ENCODE measurements at places on chromosomes 11 and 22. TPM values are rescaled to one million over a fixed set of nuclear protein-coding genes. Genes with fewer than 3 reads are reported as not detected.

DNA sequence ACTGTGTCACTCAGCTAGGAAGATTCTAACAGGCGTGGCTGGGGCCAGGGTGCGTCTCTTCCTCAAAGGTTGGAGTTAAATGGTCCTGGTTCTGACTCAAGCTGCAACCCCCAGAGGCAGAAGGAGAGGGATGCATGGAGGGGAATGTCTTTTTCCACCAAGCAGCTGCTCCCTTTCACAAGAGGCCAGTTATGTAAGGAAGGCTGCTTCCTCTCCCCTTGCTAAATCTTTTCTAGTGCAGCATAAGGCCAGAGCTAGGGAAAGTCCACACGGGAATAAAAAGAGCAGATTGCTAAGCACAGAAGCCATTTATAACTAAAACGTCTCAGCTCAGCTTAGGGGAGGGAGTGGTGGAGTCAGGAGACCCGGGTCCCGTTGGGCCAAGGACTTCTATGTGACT is 10.0 kb downstream of the PVALB start:
- no peaks in the 10 kb centered on the region for H3K36me3 ChIP-seq
- peak overlapping the region; percentile 80 for H3K27ac ChIP-seq
- H3K4me1 ChIP-seq, result peaks cover 21% of the 10 kb centered on the region
- DNase-seq, result no peak
- H3K4me3 ChIP-seq, result peak overlapping the region; percentile 32

CCDC82 gene
- total RNA-seq, result 56.3 TPM

DNA sequence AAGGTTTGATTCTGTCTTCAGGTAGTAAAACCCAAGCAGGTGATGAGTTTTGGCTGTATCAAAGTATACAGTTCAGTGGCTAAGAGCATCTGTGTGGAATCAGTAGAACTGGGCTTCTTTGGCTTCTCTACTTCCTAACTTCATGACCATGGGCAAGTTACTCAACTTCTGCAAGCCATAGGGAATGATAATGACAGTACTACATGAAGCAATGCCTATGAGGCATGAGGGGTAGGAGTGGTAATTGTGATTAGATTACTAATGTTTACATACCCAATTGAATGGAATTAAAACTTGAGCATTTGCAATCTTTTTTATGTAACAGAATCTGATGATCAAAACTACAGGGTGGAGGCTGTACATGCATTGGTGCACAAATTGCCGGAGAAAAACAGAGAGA is 164.3 kb downstream of the PGR start:
- H3K4me3 ChIP-seq, result no peak overlapping the region
- DNase-seq, result no peak
- H3K27ac ChIP-seq, result no peak overlapping the region
- no peaks in the 10 kb centered on the region for H3K4me1 ChIP-seq
- no peaks in the 10 kb centered on the region for H3K27me3 ChIP-seq

MPZL2 gene
- total RNA-seq, result not detected

DNA sequence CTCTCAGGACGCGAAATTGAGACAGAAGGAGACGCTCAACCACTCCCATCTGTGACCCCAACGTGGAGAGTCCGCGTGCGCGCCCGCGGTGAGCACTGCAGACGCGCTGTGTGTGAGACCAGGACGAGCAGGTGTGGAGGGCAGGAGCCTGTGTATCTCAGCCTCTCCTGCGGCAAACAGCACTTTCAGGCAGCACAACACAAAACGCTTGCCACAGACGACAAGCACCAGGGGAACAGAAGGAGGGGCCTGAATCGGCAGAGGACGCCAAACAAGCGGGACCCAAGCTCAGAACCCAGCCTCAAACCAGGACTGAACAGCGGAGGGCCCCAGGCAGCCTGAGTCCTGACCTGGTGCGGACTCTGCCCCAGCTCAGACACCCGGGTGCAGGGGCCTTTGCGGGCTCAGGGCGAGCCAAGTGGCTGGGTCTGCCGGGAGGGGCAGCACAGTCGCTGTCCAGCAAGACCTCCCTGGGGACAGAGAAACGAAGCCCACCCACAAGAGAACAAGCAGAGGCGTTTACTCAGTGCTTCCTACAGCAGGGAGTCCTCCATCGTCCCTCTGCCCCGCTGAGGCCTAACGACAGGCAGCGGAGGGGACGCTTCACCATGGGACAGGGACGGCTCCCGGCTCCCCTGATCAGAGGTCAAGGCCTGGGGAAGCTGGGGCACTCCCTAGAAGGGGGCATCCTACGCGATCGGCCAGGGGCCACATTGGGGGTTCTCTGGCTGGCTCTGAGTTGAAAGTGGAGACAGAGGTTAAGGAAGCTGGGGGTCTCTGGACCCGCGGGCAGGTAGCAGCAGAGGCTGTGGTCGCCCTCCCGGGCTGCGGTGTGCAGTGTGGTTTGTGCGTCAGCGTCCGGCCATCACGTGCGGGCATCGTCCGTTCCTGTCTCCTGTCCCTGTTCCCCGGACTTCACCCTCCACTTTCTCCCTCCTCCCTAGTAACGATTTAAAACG is 560.8 kb downstream of the BRD1 start:
- H3K36me3 ChIP-seq, result peaks cover 22% of the 10 kb centered on the region
- H3K27me3 ChIP-seq, result peaks cover 11% of the 10 kb centered on the region
- no peaks in the 10 kb centered on the region for H3K4me1 ChIP-seq
- H3K4me3 ChIP-seq, result no peak overlapping the region

DNA sequence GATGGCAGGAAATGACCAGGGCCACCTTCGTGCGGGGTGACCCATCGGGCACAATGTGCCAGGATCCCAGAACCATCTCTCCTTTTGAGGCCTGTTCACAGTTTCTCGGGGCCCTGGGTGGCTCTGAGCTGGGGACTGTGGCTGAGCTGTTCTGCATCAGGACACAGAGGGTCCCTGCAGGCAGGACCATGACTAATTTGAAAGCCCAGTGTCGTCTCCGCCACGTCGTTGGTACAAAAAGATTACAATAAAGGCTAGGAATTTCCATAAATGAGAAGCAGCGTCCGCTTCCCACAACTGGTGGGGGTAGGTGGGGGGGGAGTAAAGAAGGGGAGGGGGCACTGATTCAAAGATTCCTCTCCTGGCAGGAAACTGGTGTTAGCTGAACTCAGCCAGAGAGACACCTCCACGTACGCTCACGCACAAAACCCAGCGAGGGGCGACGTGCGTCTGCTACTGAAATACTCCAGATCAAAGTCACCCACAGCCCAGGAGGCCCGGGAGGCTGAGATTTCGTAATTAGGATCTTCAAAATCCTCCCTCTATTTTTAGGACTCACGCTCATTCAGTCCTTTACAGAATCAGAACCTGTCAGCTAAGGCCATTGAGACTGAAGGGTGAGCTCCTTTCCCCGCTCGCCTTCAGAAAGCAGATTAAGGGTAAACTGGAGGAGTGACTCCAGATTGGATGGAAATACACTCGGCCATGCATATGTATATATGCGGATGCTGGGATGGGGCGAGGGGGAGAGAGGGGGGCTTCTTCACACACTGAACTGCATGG is 11.0 kb downstream of the MN1 start:
- H3K4me3 ChIP-seq, result peak overlapping the region; percentile 23
- H3K36me3 ChIP-seq, result no peaks in the 10 kb centered on the region
- H3K27ac ChIP-seq, result no peak overlapping the region
- H3K4me1 ChIP-seq, result peaks cover 27% of the 10 kb centered on the region
- DNase-seq, result no peak

DNA sequence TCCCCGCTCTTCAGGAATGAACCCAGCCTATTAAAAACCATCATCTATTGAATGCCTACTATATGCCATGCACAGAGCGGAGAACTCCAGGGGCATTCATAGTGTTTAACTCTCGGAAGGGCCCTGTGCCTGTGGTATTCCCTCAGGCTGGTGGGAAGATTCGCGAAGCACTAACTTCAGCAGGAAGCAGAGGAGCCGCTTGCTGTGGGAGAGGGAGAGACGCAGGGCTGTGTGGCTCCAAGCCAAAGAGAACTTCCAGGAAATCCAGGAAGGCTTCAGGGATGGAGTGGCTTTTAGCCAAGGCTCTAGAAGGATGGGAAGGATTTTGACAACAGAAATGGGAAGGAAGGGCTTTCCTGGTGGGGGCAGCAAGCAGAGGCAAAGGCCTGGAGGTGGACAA is 103.8 kb downstream of the TP53I11 start:
- no peak for DNase-seq
- H3K27me3 ChIP-seq, result peaks cover 5% of the 10 kb centered on the region

- no peak for DNase-seq
- peaks cover under 1% of the 10 kb centered on the region for H3K4me1 ChIP-seq
- no peaks in the 10 kb centered on the region for H3K36me3 ChIP-seq
- no peak overlapping the region for H3K27ac ChIP-seq
- peaks cover 2% of the 10 kb centered on the region for H3K27me3 ChIP-seq
- no peak overlapping the region for H3K4me3 ChIP-seq
These were observed 42.6 kb downstream of the CHST1 start for GRCh38 chr11:45622861-45623260.

- no peak overlapping the region for H3K27ac ChIP-seq
- DNase-seq, result no peak
- no peak overlapping the region for H3K4me3 ChIP-seq
- H3K36me3 ChIP-seq, result peaks cover 17% of the 10 kb centered on the region
- peaks cover 1% of the 10 kb centered on the region for H3K27me3 ChIP-seq
These were observed 59.1 kb upstream of the GNAZ start for GRCh38 chr22:23011105-23011674.

BIK gene
- total RNA-seq, result 17.3 TPM

DNA sequence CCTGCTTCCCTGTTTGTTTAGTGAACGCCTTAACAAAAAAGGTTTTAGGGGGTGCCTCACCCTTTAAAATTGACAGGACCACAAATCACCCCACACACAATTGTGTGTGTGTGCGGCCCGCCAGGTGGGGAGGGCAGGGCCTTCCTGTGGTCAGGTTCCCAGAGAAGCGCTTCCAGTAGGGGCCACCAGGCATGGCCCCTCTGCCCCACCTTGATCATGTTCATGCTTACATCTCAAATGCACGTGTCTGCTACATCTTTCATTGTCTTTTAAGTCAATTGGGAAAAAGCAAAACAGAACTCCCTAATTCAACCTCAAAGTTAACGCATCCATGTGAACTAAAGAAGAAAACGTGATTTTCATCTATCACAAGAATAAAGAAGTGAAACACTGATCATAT is 1335.3 kb downstream of the TBC1D22A start:
- no peaks in the 10 kb centered on the region for H3K36me3 ChIP-seq
- no peak overlapping the region for H3K27ac ChIP-seq
- H3K27me3 ChIP-seq, result no peaks in the 10 kb centered on the region
- H3K4me3 ChIP-seq, result no peak overlapping the region

- peak overlapping the region; percentile 76 for H3K27ac ChIP-seq
- H3K27me3 ChIP-seq, result peaks cover 13% of the 10 kb centered on the region
These were observed 179.4 kb downstream of the CADM1 start for GRCh38 chr11:115324581-115325432.

DNA sequence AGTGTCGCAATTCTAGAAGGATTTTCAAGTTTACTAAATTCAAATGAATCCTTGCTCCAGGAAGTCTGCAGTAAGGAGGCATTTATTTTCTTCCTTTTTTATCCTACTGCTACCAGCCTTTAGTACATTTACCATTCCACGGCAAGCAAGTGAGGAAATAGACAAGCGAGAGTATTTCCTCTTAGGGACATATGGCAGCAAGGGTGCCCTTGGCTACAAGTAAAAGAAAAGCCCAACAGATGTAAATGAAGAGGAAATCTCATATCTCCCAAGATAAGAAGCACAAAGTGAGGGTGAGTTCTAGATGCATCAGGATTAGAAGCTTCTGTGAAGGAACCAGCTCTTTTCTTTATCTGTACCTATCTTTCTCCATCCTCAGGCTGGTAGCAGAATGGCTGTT is 37.8 kb upstream of the FZD4 start:
- no peak overlapping the region for H3K4me3 ChIP-seq
- peaks cover 7% of the 10 kb centered on the region for H3K4me1 ChIP-seq
- H3K27me3 ChIP-seq, result no peaks in the 10 kb centered on the region
- no peak for DNase-seq

GRCh38 chr22:17303840-17304779 is 65.2 kb upstream of the CECR2 start:
- no peak overlapping the region for H3K4me3 ChIP-seq
- no peaks in the 10 kb centered on the region for H3K4me1 ChIP-seq
- no peak for DNase-seq
- no peaks in the 10 kb centered on the region for H3K36me3 ChIP-seq
- peaks cover 6% of the 10 kb centered on the region for H3K27me3 ChIP-seq
